ENCODE measurements at places on chromosomes 6 and 20. TPM values are rescaled to one million over a fixed set of nuclear protein-coding genes. Genes with fewer than 3 reads are reported as not detected.

DNA sequence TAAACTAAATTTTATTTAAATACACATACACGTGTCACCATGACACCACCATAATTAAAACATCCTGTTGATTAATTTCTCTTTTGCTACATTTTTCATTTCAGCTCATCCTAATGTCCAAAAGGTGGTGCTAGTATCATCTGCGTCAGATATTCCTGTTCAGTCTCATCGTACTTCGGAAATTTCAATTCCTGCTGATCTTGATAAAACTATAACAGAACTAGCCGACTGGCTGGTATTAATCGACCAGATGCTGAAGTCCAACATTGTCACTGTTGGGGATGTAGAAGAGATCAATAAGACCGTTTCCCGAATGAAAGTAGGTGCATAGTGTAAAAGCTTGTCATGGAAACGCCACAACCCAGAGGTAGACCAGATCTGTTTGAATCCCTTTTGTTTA, 263.4 kb downstream of the UTRN start:
- H3K36me3 ChIP-seq = no peaks in the 10 kb centered on the region
- no peaks in the 10 kb centered on the region for H3K4me1 ChIP-seq
- no peak for DNase-seq
- no peak overlapping the region for H3K27ac ChIP-seq
- no peak overlapping the region for H3K4me3 ChIP-seq

DNA sequence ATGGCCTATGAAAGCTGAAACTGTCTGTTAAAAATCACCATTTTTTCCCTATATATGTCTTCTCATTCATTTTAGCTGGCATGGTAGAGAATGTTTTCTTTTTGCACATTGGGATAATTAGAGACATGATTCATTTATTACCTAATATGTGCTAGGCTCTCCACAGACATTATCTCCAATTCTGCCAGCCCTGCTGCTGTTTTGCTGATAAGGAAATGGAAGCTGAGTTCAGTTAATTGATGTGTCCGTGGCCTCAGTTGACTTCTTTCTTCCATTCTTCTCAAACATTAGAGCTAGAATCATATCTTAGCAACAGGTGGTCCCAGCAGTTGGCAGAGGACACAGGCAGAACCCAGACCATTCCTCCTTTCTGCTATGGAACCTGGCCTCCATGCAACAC, 644.1 kb upstream of the CITED2 start:
- no peak overlapping the region for H3K4me3 ChIP-seq
- no peaks in the 10 kb centered on the region for H3K4me1 ChIP-seq
- no peaks in the 10 kb centered on the region for H3K36me3 ChIP-seq
- DNase-seq = no peak
- H3K27ac ChIP-seq = no peak overlapping the region

The AKAP12 gene
- total RNA-seq = 2.4 TPM

The KHDRBS2 gene
- 0.09 TPM for total RNA-seq

- no peak overlapping the region for H3K4me3 ChIP-seq
- no peaks in the 10 kb centered on the region for H3K4me1 ChIP-seq
- no peaks in the 10 kb centered on the region for H3K36me3 ChIP-seq
- no peak overlapping the region for H3K27ac ChIP-seq
- no peaks in the 10 kb centered on the region for H3K27me3 ChIP-seq
- no peak for DNase-seq
These were observed 16.3 kb downstream of the PRND start for GRCh38 chr20:4737857-4738627.

DNA sequence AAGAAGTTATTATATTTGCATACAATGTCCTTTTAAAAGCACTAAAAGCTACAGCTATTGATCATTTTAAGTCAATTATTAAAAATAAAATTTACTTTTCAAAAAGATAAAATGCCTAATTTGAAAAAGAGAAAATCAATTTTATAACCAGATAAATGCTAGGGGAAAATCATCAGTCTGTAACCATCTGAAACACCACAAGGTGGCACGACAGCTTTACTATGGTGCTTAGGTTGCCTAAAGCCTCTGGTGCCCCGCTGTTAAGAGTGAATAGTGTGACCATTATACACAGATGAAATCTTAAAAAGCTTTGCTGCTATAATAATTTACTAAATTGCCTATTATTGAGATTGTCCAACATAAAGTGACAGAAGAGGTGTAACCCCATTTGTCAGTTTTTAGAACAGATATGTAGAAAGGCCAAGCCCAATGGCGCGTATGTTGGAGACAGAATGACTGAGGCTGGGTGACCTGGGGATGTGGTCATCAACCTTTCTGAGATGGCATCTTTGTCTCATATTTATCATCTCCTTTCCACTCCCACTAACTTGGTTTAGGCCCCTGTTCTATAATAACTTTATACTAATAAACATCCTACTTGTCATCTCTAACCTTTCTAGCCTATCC, 100.8 kb downstream of the MOXD1 start:
- H3K4me1 ChIP-seq = no peaks in the 10 kb centered on the region
- no peak overlapping the region for H3K27ac ChIP-seq
- no peaks in the 10 kb centered on the region for H3K27me3 ChIP-seq
- no peak overlapping the region for H3K4me3 ChIP-seq

GRCh38 chr6:11433860-11434259, 103.7 kb upstream of the TMEM170B start:
- H3K27ac ChIP-seq = peak overlapping the region; percentile 38
- no peaks in the 10 kb centered on the region for H3K36me3 ChIP-seq
- H3K4me1 ChIP-seq = peaks cover 23% of the 10 kb centered on the region
- DNase-seq = no peak

GRCh38 chr6:46323312-46323965, 152.7 kb upstream of the ENPP5 start:
- H3K4me1 ChIP-seq = no peaks in the 10 kb centered on the region
- no peak overlapping the region for H3K4me3 ChIP-seq
- no peaks in the 10 kb centered on the region for H3K27me3 ChIP-seq
- no peak overlapping the region for H3K27ac ChIP-seq
- H3K36me3 ChIP-seq = no peaks in the 10 kb centered on the region

- no peaks in the 10 kb centered on the region for H3K4me1 ChIP-seq
- no peaks in the 10 kb centered on the region for H3K27me3 ChIP-seq
- H3K4me3 ChIP-seq = no peak overlapping the region
- H3K36me3 ChIP-seq = no peaks in the 10 kb centered on the region
These were observed 8.4 kb upstream of the GABRR2 start for GRCh38 chr6:89323511-89323971.

GRCh38 chr6:5967594-5967993, 39.1 kb downstream of the NRN1 start:
- no peak overlapping the region for H3K4me3 ChIP-seq
- DNase-seq = no peak
- no peaks in the 10 kb centered on the region for H3K36me3 ChIP-seq
- no peaks in the 10 kb centered on the region for H3K4me1 ChIP-seq
- no peak overlapping the region for H3K27ac ChIP-seq
- H3K27me3 ChIP-seq = no peaks in the 10 kb centered on the region

DNA sequence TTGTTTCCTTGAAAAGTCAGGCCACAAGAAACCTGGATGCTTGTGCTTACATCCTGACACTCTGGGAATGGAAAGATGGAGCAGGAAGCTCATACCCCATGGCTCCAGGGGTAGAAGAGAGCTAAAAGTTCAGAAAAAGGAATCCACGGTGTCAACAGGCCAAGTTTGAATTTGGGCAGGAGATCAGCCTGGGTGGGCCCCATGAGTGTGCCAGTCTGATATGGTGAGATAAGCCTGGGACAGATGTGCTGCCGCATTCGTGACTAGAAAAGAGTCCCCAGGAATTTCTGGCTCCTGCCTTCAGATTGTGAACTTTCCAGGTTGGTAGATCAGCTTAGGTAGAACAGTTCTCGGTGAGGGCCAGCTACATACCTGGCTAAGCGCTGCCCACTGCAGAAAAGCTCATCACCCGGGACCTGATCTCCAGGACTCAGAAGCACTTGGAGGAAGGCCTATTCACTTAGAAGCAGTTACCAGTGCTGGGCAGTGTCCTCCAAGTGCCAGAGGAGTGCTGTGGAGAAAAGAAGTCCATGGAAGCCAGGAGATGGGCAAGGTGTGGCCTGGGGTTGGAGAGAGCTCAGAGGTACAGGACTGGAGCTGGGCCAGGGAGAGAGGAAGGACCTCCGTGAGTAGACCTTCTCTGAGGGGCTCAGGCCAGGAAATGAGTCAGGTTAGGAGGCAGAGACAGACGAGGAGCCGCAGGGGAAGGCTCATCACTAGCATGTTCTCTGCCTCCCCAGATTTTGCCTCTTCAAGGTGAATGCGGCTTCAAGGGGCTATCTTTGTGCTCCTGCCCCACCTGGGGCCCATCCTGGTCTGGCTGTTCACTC, at the start of gene TSPO2:
TSPO2 (plus strand) TSS at position 242 of the 830 bp plus-strand sequence; CDS start at position 761, 519 bp downstream.
- DNase-seq = no peak
- H3K4me1 ChIP-seq = peaks cover 36% of the 10 kb centered on the region
- no peaks in the 10 kb centered on the region for H3K27me3 ChIP-seq
- no peak within 1 kb of the TSS for H3K4me3 ChIP-seq

The SFTA2 gene
- total RNA-seq = 0.83 TPM

Measured in pancreas (tissue), 10 donors.